Urinary bladder (tissue), 4 donors: ENCODE measurements at places on chromosomes 4 and X.

DNA sequence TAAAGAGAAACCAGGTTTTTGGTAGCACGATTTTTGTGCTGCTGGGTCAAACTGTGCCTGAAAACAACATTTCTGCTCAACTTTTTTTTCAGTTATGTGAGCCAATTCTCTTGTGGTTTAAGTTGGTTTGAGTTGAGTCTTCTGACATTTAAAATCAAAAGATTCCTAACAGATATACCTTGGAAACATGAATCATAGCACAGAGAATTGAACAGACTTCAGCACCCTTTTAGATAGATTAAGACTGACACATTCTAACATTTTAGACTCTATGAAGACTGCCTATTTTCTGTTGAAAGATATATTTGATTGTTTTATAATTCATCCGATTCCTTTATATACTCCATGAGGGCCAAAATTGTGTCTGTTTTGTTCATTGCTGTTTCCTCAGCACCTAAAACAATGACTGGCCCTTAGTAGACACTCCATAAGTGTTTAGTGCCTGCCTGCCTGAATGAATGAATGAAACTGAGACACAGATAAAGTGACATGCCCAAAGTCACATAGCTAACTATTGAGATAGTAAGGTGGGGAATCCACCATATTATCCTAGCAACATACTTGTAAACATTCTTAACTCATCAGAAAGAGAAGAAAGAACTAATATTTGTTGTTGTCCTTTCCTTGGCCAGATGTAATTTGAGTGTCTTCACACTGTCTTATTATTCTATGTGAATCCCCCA, 624.0 kb downstream of the MID1IP1 start:
- no peak for DNase-seq

- DNase-seq: no peak
Observed at GRCh38 chr4:27931584-27931983, 1070.9 kb downstream of the STIM2 start.

- no peak for DNase-seq
Observed at GRCh38 chr4:1883583-1883982, 12.4 kb downstream of the NSD2 start.

DNA sequence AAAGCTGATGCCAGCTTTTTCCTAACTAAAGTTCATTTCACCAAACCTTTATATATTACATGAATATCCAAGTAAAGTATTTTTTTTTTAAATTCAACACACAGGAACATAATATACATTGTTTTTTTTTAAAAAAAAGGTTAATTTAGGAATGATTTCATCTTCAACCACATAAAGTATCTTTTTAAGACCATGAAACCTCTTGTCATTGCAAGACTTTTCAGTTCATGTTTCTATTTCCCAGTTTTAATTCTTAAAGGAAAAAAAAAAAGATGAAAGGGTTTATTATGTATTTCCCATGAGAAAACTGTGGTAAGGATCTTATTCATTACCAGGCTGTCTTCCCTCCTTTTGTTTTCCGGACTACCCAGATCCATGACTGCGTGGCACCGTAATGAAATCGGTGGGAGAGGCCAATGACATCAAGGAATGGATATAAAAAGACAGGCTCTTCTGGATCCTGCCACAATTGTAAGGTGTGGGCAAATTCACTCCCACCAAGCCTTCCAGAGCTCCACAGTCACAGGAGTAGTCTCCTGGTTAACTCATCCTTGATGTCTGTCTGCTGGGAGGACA, 84.7 kb upstream of the CBR4 start:
- DNase-seq: no peak

GRCh38 chr4:145042601-145043285, 55.3 kb downstream of the ANAPC10 start:
- no peak for DNase-seq

DNA sequence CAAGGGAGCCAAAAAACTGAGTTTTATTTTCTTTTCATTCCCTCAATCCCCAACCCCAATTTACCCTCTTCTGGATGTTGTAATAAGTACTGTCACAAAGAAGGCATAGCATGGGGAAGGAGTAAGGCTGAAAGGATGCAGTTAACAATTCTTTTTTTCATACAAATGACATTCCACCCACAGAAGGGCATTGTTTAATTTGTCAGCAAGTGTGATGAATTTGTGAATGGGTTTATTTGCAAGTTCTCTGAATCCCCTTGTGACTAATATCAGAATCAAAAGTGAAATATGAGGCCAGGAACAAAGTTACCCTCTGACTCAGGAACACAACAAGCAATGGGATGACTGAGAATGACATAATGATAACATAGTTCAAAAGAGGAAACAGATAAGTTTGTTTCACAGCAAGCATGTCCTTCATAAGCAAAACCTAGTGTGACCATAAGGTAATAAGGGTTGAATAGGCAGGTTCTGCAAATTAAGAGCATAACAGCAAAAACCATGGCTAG, 2.1 kb downstream of the GEMIN8 start:
- DNase-seq: no peak

GRCh38 chr4:14977830-14978229, 24.5 kb upstream of the CPEB2 start:
- no peak for DNase-seq
